Natural killer cell treated with Interleukin-12 subunit alpha and Interleukin-12 subunit beta and Interleukin-15 and Interleukin-18, amount 100 ng/mL, for 72 hours (primary cell): ENCODE measurements at places on chromosomes 2 and 18. TPM values are rescaled to one million over a fixed set of nuclear protein-coding genes. Genes with fewer than 3 reads are reported as not detected.

The RSAD2 gene
- 6.8 TPM for total RNA-seq

The DOK6 gene
- not detected for total RNA-seq

The RFTN2 gene
- total RNA-seq = not detected

The VPS4B gene
- 66.7 TPM for total RNA-seq

The WNT6 gene
- not detected for total RNA-seq

The PDE11A gene
- total RNA-seq = not detected

The HOXD1 gene
- total RNA-seq = not detected

The LCT gene
- total RNA-seq = 0.50 TPM

The TNS1 gene
- 2.1 TPM for total RNA-seq

The SPHKAP gene
- not detected for total RNA-seq

The COL4A3 gene
- total RNA-seq = 0.62 TPM

The CROCC2 gene
- not detected for total RNA-seq

The PROC gene
- not detected for total RNA-seq

The CEP192 gene
- 32.2 TPM for total RNA-seq

The ACVR2A gene
- total RNA-seq = 1.1 TPM

The LAMA3 gene
- total RNA-seq = 0.11 TPM

The UGT1A8 gene
- not detected for total RNA-seq

The PFN4 gene
- total RNA-seq = 1.2 TPM

The ABCB11 gene
- not detected for total RNA-seq

The MOCOS gene
- total RNA-seq = 0.24 TPM

The HOXD13 gene
- total RNA-seq = not detected

The FAM228A gene
- total RNA-seq = not detected

The CD8B gene
- total RNA-seq = 31.5 TPM

The GCA gene
- total RNA-seq = 5.8 TPM

The DLGAP1 gene
- total RNA-seq = not detected

The GALNT14 gene
- total RNA-seq = 1.3 TPM

The FLACC1 gene
- total RNA-seq = 3.4 TPM

The KIF5C gene
- 2.6 TPM for total RNA-seq

The GNLY gene
- 599 TPM for total RNA-seq

The UGT1A3 gene
- not detected for total RNA-seq

The ACTG2 gene
- total RNA-seq = not detected
